Stimulated activated CD4-positive, alpha-beta T cell treated with anti-CD3 and anti-CD28 coated beads, Interleukin-15, amount 100 ng/mL, for 1 hour (primary cell): ENCODE measurements at places on chromosomes 3 and 15.

- no peak for DNase-seq
Measured at GRCh38 chr15:73902121-73903020, 23.9 kb upstream of the LOXL1 start.

GRCh38 chr15:76274821-76275220 lies 36.4 kb downstream of the ETFA start:
- no peak for DNase-seq

GRCh38 chr3:152843955-152844354 lies 9.0 kb downstream of the P2RY1 start:
- DNase-seq, result no peak

- no peak for DNase-seq
Measured at GRCh38 chr3:156483426-156483825, 71.5 kb downstream of the SSR3 start.

- DNase-seq, result no peak
Measured at GRCh38 chr15:31801152-31801551, 229.2 kb upstream of the CHRNA7 start.

GRCh38 chr3:145190761-145191160 lies 970.2 kb downstream of the PLOD2 start:
- DNase-seq, result no peak
